Diencephalon (tissue), 1 donor: ENCODE measurements at places on chromosomes 16 and 17. TPM values are rescaled to one million over a fixed set of nuclear protein-coding genes. Genes with fewer than 3 reads are reported as not detected.

The OMG gene
- 45.4 TPM for total RNA-seq

The LHX1 gene
- 5.3 TPM for total RNA-seq

The ZSCAN10 gene
- total RNA-seq: not detected

The UNC13D gene
- total RNA-seq: 2.5 TPM

The CTRL gene
- 1.8 TPM for total RNA-seq

The CSH2 gene
- not detected for total RNA-seq

The GAS2L2 gene
- 1.2 TPM for total RNA-seq

The GGT6 gene
- total RNA-seq: not detected

The RAP1GAP2 gene
- total RNA-seq: 28.4 TPM

The TLCD2 gene
- 0.92 TPM for total RNA-seq

The TMEM98 gene
- 32.1 TPM for total RNA-seq

The ANKS4B gene
- not detected for total RNA-seq

The OSGIN1 gene
- 0.23 TPM for total RNA-seq

The SPATA22 gene
- 2.8 TPM for total RNA-seq

The HGS gene
- 47.1 TPM for total RNA-seq

The METRNL gene
- 18.2 TPM for total RNA-seq

The TBC1D28 gene
- not detected for total RNA-seq

The PRR35 gene
- total RNA-seq: not detected

The ZG16 gene
- total RNA-seq: not detected

The ACAP1 gene
- total RNA-seq: 0.23 TPM

The HES7 gene
- total RNA-seq: 0.46 TPM

The GLOD4 gene
- total RNA-seq: 67.6 TPM

The NT5C gene
- 32.3 TPM for total RNA-seq

The TNFRSF12A gene
- 1.2 TPM for total RNA-seq

The MIF4GD gene
- 8.3 TPM for total RNA-seq

The GCGR gene
- total RNA-seq: not detected

The PKMYT1 gene
- 2.3 TPM for total RNA-seq

The IGF2BP1 gene
- total RNA-seq: 2.8 TPM

The CCL4L2 gene
- 0.46 TPM for total RNA-seq

The TM4SF5 gene
- not detected for total RNA-seq

The TBC1D26 gene
- 0.23 TPM for total RNA-seq

The C1QTNF8 gene
- total RNA-seq: not detected

The TELO2 gene
- 19.6 TPM for total RNA-seq

The ZNF594 gene
- total RNA-seq: 27.7 TPM

The OTOA gene
- 0.69 TPM for total RNA-seq

The RANGRF gene
- 12.7 TPM for total RNA-seq

The SNX20 gene
- total RNA-seq: 0.46 TPM

The SMPD3 gene
- total RNA-seq: 69.0 TPM
